ENCODE measurements at places on chromosomes 12 and 14.

- no peak for DNase-seq
These were observed 89.6 kb upstream of the SOX5 start for GRCh38 chr12:24039113-24039525.

DNA sequence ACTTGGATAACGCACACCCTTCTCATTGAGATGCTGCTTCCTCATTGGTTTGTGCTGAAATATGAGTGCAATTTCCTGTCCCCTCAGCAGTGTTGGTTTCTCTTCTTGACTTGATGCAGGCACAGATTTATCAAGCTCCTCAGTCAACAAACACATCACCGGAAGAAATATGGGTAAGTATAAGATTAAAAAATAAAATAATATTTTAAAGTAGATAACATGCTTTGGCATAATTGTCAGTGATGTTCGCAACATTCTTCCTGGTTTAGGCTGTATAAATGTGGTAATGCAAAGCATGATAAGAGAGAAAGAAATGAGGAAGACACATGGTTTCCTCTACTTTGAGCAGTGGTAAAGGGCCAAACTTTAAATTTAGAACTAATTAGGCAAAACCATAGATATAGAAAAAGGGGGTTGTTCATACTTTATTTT is at the start of gene GPR65:
GPR65 (plus strand) TSS at position 86 of the 432 bp plus-strand sequence. CDS start 5,713 bp downstream, outside the sequence.
- DNase-seq, result no peak

GRCh38 chr14:80809663-80810062 is 131.9 kb downstream of the CEP128 start:
- no peak for DNase-seq

DNA sequence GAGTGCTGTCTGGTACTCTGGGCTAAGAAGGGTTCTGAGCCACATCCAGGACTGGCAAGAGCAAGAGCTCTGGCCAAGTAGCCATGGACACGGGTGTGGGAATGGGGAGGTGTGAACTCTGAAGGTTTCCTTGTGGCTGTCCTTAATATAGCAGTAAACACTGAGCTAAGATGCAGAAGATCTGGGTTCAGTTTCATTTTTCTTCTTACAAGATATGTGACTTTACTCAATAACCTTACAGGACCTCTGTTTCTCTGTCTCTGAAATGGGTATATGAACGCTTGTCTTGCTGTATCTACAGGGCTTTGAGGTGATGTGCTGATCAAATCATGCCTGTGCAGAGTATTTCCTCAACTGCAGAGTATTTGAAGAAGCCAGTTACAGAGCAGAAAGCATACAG is 521.2 kb downstream of the VRK1 start:
- no peak for DNase-seq

DNA sequence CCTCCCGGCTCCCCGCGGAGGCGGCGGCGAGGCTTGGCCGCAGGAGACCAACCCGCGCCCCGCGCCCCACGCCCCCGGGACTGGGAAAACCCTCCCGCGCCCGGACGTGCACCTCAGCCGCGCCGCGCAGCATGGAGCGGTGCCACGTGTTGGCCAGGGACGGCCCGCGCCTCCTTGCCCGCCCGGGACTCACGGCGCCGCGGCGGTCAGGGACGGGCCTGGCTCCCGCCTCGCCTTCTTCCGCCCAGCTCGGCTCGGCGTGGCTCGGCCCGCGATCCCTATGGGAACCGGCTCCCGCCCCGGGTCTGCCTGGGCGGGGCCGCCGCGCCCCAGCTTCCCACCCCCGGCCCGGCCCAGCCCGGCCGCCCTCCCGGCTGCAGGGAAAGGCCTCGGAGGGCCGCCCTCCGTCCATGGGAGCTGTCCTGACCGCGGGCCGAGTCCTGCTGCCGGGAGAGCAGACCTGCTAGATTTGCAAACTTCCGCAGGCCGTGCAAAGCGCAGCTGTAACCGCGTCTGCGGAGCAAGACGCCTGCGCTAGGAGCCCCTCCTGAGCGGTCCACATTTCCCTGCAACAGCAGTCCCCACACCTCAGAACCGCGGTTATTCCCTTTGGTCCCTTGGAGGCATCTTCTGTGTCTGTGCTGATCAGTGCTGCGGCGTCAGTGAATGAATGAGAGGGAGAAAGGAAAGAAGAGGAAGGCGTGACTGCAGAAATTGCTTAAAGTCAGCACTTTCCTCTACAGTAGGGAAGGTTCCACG is at the start of gene CDKL1:
CDKL1 (minus strand) TSS at position 251 of the 759 bp plus-strand sequence. CDS start 1,013 bp downstream, outside the sequence.
- DNase-seq, result peak; percentile 1

DNA sequence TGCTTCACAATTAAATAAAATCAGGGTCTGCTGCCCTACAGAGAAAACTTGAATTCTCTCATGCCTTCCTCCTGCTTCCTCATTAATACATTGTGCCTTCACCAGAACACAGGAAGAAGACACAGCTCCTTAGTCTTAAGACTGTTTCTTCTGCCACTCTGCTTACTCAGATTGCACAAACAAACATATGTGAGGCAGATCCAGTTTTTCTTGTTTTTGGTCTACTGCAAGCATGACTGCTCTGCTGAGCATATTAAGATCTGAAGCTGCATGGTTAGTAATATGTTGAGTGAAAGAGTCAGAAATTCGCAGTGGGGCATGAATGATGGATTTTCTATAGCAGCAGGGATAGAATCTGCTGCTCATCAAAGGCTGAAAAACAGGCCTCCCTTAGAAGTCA is 321.1 kb upstream of the STXBP6 start:
- no peak for DNase-seq

DNA sequence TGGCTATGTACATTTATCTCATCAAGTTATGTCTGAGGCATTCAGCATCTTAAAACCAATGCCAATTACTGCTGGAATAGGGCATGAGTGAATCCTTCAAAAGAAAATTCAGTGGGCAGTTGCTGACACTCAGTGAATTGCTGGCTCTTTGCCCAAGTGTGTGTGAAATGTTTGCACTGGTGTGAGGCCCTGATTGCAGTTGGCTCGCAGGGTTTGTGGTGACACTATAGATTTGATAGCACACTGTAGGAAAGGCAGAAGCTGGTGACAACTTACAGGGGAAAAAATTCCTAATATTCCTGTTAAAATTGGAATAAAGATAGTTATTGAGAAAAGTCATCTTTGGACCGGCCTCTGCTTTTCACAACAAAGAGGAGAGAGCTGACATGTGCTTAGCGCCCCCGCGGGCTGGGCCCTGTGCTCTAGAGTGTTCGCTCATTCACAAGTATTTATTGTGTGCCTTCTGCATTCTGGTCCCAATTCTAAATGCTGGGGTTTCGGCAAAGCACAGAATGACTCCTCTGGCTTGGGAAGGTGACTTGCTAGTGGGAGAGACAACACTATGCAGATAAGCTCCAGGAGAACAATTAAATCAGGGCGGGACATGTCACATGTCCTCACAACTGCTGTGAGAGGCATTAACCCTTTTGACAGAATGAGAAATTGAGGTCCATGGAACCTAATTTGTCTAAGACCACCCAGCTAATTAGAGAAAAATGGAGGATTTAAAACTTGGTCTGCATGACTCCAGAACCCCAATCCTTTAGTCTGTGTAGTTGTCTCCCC is 418.7 kb downstream of the NPAS3 start:
- no peak for DNase-seq

- no peak for DNase-seq
These were observed 328.3 kb downstream of the APAF1 start for GRCh38 chr12:98973395-98973794.

DNA sequence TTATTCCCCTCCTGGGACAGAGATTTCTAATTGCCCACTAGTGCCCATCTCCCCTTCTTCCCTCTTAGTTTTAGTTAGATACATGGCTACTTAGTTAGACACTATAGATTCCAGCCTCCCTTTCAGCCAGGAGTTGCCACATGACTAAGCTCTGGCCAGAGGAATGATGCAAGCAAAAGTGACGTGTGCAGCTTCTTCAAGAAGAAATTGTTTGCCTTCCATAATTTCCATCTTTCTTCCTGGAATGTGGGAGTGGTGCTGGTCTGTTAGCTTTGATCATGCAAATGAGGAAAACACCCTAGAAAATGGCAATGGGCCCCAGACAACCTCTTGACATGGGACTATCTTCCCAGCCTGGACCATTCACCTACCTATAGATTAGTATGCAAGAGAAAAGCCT is 21.4 kb downstream of the CCDC177 start:
- DNase-seq, result no peak

GRCh38 chr14:36916668-36917067 is 255.0 kb downstream of the PAX9 start:
- no peak for DNase-seq

DNA sequence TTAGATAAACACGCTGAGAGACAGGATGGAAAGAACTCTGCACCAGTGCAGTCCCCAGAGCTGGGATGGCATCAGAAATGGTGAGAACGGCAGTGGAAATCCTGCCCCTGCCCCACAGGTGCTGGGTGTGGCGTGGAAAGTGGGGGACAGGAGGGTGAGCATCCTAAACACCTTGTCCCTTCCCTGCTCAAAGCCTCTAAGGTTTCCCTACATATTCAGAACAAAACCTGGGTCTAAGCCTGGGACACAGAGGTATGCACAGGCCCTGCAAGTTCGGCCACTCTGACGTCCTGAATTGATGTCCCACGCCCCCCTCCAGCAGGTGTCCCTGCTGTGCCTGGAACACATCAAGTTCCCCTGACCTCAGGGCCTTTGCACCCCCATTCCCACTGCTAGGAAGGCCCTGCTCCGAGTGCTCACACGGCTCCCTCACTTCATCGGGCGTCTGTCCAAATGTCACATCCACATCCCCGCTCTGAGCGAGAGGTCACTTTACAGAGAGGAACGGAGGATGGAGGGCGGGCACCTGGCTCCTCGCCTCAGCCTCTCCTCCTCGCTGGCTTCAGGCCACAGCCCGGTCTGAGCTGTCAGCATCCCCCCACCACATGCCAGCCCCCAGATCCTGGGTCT is 38.5 kb upstream of the SFSWAP start:
- no peak for DNase-seq

- no peak for DNase-seq
These were observed 32.7 kb downstream of the PRMT8 start for GRCh38 chr12:3523728-3524127.

DNA sequence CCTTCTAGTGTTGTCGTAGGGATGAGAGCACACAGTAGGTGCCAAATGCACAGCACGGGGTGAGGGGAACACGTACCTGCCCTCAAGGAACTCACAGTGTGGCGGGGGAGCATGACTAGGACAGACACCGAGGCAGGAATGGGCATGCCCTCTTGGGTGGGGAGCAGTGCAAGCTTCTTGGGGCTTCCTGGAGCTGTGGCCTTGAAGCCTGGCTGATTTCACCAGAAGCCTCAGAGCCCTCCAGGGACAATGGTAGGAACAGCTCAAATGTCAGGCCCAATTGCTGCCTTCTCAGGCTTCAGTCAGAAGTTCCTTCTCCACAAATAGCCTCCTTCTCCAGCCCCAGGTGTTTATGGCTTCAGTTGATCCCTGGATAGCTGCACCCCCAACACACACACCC is 43.4 kb downstream of the TEAD4 start:
- DNase-seq, result no peak

DNA sequence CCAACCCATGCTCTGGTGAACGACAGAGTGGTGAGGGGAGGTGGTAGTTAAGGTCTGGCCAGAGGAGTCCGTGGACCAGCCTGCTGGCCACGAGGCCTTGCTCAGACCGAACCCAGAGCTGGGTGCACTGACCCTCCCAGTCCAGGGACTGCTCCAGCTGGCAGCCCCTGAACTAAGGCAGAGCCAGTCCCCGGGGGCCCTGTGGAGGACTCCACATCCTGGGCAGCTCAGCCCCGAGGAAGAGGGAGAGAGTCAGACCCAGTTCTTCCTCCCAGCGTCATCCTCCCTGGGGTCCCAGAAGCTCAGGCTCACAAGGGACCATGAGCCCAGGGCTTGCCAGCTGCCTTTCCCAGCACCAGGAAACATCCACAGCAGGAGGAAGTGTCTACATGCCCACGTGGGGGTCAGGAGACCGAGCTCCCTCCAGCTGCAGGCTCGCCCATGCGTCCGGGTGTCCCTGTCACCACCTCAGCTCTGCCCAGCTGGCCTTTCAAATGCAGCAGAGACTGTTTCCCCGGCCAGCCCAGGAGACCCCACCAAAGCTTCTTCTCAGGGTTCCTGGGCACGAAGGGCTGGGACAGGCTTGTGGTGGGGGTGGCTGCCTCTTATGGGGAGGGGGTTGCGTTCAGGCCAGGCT is 194.4 kb downstream of the KIF26A start:
- DNase-seq, result no peak

- DNase-seq, result no peak
These were observed 95.8 kb downstream of the STXBP6 start for GRCh38 chr14:24954037-24954699.

DNA sequence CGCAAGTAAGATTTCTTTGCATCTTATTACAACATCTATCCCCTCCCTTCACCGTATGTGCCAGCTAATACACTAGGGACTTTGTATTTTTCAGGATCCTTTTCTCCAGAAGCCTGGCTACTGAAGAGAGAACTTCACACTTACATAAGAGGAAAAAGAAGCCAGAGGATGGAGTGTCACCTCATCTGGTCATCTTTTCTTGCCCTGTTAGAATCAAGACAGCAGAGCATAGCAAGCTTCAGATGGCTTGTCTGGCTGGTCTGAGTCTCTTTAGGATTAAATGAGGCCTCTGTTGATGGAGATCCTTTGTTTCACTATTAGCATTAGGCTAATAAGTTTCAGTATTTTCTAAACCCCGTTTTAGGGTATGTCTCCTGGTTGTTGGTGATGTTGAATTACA is 14.4 kb upstream of the AACS start:
- no peak for DNase-seq

- no peak for DNase-seq
These were observed 17.5 kb downstream of the MTRFR start for GRCh38 chr12:123250471-123251383.

- DNase-seq, result no peak
These were observed 69.0 kb upstream of the RERGL start for GRCh38 chr12:18158774-18159557.

DNA sequence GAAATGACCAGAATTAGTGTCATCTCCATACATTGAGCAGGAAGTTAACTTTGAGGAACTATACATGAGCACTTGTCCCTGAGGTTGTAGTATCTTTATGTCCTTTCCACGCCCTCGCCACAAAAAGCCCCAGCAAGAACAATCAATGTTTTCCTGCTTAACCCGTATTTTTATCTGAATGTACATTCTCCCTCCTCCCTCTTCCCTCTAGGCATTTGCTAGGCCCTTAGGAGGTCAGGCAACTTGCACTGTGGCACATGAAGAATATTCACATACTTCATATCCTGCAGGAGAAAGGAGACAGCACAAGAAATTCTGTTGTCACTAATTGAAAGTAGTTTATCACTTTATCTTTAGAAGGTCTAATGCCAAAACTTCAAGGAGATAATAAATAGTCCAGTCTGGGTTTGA is 18.1 kb upstream of the DUSP6 start:
- DNase-seq, result no peak

- no peak for DNase-seq
These were observed 481.8 kb downstream of the TMEM117 start for GRCh38 chr12:44317651-44318126.

All from stimulated activated CD8-positive, alpha-beta memory T cell treated with anti-CD3 and anti-CD28 coated beads, Interleukin-7, amount 100 ng/mL, for 1 hour (primary cell).